ENCODE measurements at places on chromosomes 11 and 22. TPM values are rescaled to one million over a fixed set of nuclear protein-coding genes. Genes with fewer than 3 reads are reported as not detected.
A peak's percentile ranks its signal among the peaks of the same experiment; 100 is the strongest.

DNA sequence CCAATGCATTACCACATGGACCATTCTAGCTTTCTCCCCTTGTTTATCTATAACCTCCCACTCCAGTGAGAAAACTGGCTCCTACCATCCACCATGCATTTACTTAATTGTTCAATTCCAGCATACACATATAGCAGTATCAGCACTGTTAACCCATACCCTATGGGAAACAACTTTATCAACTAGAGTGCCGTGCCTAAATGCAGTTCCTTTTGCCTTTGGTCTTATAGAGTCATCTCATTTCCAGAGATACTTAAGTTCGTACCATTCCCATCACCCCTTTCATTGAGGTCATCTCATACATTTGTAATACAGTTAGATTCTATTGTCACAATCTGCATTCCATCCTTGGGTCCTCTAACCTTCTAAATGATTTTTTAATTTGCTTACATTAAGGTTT is 86.9 kb downstream of the PARVA start:
- DNase-seq, result no peak

- DNase-seq, result no peak
Observed at GRCh38 chr22:48945621-48946458, 881.8 kb downstream of the BRD1 start.

- peak; percentile 83 for DNase-seq
Observed at GRCh38 chr11:8099291-8099899, 18.4 kb downstream of the TUB start.

DNA sequence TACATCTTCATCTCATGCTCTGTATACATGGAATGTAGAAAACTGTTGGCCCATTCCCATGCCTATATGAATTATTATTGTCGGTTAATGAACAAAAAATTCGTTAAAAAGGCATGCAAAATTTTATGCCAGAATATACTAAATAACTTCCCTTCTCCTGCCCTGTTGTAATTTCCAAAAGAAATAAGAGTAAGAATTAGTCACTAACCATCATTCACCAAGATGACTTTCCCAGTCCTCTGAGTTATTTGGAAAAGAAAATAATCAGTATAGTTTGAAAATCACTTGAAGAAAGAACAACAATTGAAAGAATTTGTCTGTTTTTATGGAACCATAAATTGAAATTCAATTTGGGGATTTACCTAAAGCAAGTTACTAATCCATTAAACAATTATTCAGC is 1149.1 kb upstream of the RAG2 start:
- DNase-seq, result no peak

DNA sequence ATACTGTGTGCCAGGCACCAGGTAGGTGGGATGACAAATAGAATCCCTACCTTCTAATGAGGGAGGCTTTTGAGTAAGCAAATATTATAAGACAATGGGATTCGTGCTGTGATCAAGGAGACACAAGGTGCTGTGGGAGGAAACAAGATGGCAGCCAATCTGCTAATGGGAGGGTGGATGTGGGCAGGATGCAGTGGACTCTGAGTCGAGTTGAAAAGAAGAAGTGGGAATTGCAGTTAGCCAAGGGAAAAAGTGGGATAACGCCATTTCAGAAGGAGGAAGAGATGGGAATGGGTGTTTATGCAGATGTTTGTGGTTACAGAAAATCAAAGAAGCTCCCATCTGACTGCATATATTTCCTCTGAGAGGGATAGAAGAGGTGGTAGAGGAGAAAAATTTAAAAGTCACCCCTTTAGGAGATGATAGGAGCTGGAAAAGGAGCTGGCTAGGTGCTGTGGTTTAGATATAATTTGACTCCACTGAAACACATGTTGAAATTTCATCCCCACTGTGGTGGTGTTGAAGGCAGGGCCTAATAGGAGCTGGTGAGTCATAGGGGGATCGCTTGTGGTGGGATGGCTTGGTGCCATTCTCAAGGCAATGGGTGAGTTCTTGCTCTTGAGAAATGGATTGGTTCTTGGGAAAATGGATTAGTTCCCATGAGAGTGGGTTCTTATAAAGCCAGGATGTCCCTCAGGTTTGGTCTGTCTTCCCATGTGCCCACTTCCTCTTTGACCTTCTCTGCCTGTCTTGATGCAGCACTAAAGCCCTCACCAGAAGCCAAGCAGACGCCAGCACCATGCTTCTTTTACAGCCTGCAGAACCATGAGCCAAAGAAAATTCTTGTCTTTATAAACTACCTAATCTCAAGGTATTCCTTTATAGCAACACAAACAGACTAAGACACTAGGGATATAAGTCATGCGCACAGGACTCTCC is 30.0 kb upstream of the POU2AF1 start:
- no peak for DNase-seq

GRCh38 chr22:49068861-49069500 is 758.7 kb downstream of the BRD1 start:
- DNase-seq, result no peak

GRCh38 chr11:35723913-35724312 is 61.3 kb downstream of the TRIM44 start:
- DNase-seq, result no peak

- DNase-seq, result no peak
Observed at GRCh38 chr11:109432105-109432504, 10.1 kb downstream of the C11orf87 start.

- DNase-seq, result no peak
Observed at GRCh38 chr11:113331441-113331840, 17.1 kb downstream of the TTC12 start.

DNA sequence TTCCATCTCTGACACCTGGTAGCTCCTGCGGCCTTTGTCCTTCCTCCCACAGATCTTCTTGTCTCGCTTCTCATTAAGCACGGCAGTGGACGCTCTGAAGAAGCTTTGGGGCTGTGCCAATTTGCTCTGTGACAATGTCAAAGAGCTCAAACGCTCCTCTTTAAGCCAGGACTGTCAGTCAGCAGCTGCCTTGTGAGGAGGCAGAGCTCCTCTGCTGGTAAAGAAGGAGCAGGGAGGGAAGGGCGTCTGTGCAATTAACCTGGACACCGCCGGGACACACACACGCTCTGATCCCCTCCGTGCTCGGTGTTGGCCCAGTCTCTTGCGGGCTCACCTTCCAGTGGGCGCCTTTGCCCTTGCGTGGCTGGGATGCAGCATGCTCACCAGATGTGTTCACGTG is 373.9 kb downstream of the BRD1 start:
- DNase-seq, result no peak

- DNase-seq, result no peak
Observed at GRCh38 chr11:106473089-106473722, 395.7 kb downstream of the AASDHPPT start.

DNA sequence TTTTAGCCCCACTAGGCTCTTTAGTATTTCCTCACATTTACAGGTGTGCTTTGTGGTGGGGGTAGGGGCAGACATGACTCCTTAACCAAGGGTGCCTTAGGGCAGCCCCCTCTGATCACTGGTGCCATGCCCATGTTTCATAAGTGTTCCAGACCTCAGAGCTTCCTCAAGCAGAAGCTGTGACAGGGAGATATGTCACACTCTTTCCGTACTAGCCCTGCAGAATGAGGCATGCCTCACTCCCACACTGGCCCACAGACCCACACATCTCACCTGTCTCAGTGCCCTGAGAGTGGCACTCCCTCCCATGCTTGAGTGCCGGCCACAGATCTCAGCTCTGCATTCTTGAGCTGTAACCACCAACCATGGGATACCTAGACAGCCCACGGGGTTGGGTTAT is 22.9 kb upstream of the OR56B4 start:
- no peak for DNase-seq

- DNase-seq, result peak; percentile 93
Observed at GRCh38 chr22:24289741-24290163, 19.1 kb downstream of the SPECC1L start.

DNA sequence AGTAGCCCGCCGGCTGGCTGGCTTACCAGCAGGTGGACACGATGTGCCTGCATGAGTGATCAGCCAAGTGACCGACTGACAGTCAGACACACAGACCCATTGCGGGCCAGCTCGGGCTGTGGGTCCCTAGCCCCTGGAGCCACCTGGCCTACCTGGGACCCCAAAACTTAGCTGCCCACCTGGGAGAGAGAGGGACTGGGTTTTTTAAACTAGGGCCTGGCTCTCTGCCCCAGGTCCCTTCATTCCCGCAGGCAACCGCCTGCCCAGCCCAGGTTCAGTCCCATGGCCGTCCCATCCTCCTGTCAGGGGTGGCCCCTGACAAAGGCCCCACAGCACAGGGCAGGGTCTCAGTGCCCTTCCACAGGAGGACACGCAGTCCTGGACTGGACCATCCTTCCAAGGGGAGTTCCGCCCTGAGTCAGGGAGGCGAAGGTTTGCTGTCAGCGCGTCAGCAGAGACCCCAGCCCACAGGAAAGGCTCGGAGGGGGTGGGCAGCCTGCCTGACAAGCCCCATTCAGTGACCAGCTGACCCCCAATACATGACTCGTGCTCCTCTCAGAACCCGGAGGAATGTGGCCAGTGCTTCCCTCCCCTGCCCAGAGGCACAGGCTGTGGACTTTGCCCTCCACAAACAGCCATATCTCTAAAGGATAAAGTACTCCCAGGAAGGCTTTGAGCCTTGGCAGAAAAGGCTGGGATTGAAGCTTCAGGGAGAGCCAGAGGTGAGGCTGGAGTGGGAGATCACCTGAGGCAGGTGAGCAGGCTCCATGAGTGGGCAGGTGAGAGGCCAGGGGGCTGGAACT is 8.4 kb downstream of the SLCO2B1 start:
- DNase-seq, result no peak

- no peak for DNase-seq
Observed at GRCh38 chr22:22867996-22868715, 19.5 kb upstream of the IGLL5 start.

DNA sequence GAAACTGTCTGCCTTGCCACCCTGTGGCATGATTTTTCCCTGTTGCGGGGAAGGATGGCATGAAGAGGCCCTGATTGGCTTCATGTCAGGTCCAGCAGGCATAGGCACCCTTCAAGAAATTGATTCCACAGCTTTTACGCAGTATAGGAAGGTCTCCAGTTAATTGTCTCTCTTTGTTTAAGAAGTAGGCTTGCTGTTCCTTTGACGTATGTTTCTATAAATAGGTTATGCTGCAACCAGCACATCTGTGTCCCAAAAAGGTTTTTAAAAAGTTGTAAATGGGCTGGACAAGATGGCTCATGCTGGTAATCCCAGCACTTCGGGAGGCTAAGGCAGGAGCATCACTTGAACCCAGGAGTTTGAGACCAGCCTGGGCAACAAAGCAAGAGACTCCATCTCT is 62.6 kb downstream of the CD6 start:
- DNase-seq, result no peak

DNA sequence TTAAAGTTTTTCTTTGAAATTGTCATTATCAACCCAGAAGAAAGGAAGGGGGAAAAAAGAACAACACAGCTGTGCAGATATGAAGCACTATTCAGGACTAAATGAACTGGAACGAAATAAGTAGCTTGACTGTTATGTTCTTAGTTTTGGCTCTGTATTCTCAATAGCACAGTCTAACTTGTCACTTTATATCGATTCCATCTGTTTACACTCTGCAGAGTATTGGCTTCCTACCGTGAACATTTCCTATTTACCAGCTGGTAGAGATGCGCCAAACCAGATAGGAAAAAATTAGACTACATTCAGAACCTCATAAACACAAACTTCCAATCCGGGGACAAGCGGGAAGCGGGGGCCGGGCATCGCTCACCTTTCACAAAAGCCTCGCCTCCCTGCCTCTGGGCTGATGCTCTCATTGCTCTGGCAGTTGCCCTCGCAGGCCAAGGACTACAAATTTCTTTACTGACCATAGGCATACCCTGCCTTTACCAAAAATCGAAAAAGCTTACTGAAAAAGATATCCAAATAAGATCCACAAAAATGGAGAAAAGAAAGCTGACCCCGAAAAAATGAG is 66.2 kb downstream of the EFCAB6 start:
- peak; percentile 62 for DNase-seq

DNA sequence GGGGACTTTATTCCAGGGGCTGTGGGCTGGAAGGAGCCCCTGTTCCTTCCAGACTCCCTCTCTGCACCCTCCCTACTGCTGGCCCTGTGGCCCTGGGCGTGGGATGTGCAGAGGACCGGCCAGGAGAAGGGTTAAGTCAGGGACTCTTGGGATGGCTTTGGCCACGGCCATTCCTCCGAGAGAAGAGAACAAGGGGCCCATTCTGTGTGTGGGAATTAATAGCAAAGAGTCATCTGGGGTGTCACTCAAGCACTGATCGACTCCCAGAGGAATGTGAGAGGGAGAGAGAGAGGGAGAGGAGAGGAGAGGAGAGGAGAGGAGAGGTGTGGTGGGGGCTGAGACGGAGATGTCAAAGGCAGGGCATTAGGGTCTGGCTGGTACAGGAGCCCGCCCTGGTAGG is 14.2 kb upstream of the SOX10 start:
- DNase-seq, result no peak

- no peak for DNase-seq
Observed at GRCh38 chr11:10885703-10886363, 28.0 kb upstream of the ZBED5 start.

- DNase-seq, result no peak
Observed at GRCh38 chr11:75949023-75949672, 134.1 kb downstream of the UVRAG start.

DNA sequence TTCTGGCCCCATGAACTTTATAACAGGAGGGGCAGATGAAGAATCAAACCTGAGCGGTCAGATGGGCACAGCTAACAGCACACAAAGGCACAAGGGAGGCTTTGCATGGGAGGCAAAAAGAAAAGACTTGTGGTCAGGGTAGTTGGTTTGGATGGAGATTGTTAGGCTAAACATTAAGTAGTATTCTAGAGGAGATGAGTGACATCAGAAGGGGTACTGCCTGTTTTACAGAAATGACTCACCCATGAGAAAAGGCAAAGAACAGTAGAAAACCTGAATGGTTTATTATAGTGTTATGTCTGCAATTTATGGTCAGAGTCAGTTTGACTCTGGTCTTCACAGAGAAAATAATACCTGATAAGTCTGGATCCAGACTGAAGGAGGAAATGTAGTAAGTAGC is 129.8 kb upstream of the KIRREL3 start:
- DNase-seq, result no peak

- DNase-seq, result no peak
Observed at GRCh38 chr11:119175493-119176077, 7.1 kb downstream of the NLRX1 start.

- DNase-seq, result no peak
Observed at GRCh38 chr11:121556937-121557336, 104.2 kb upstream of the SORL1-AS1 start.

Gene FXYD2
- 6.9 TPM for total RNA-seq

Gene NAALAD2
- total RNA-seq, result 32.0 TPM

Gene MMP10
- 1.2 TPM for total RNA-seq

Gene MB
- 1.5 TPM for total RNA-seq

Gene OR52N4
- total RNA-seq, result 0.26 TPM

Gene SEC14L6
- 3.4 TPM for total RNA-seq

Gene LMO1
- total RNA-seq, result 0.34 TPM

Gene OR52H1
- 2.8 TPM for total RNA-seq
